Stimulated activated CD8-positive, alpha-beta memory T cell treated with anti-CD3 and anti-CD28 coated beads, Interleukin-7, amount 100 ng/mL, for 1 hour (primary cell): ENCODE measurements at places on chromosomes 12 and 14.

DNA sequence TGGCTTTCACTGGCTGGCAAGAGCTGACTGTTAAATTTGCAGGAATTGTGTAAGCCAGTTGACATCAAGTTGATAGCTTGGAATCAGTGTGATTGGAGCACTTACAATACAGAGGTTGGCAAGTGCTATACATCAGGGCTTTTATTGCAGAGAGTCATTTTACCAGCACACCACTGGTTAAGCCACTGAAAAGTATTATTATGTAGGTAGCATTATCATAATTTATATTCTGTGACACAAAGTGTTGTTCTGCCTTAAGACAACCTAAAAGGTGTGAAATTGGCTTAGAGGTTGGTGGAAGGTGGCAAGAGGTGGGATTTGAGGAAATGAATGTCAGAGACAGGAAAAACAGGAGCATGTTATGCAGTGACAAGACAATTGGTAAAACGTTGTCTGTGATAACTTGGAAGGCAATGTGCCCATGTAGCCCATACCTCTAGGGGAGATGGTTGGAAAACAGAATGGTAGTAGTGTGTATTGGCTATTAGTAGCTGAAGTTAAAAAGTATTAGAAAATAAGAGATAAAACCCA, 172.9 kb upstream of the PRICKLE1 start:
- DNase-seq: no peak

DNA sequence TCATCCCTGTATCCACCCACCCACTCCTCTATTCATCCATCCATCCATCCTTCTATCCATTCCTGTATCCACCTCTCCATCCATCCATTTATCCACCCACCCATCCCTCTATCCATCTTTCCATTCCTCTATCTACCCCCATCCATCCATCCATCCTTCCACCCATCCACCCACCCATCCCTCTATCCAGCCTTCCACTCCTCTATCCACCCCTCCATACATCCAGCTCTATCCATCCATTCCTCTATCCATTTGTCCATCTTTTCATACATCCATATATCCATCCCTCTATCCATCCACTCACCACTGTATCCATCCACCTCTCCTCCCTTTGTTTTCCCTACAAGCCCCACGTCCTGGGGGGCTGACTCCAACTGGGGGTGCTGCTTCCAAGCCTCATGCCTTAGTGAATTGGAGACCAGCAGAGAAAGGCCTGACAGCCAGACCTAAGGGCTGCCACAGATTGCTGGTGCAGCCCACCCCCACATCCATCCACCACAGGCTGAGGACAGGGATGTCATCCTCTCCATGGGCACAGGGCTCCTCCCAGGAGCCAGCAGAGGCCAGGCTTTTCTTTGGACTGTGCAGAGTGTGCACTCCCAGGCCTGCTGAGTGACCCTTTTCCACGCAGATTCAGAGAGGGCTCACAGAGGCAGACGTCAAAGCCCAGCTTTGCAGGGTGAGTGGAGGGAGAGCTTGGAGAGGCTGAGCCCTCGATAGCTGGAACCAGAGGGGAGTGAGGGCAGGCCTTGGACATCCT, 18.9 kb upstream of the GPR132 start:
- DNase-seq: no peak

DNA sequence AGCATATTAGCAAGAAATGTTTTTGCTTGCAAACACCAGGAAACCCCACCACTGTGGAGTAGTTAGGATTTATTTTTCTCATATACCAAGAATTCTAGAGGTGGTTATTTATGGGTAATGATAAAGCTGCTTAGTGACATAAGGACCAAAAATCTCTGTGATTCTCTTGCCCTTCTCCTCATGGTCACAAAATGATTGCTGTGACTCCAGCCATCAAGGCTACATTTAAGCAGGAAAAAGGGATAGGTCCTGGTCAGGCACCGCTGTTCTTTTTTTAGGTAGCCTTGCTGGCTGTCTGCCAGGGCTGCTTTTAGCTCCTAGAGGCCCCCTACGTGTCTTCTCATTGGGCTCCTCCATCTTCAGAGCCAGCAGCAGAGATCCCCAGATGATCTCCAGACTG, 104.2 kb downstream of the AACS start:
- no peak for DNase-seq

DNA sequence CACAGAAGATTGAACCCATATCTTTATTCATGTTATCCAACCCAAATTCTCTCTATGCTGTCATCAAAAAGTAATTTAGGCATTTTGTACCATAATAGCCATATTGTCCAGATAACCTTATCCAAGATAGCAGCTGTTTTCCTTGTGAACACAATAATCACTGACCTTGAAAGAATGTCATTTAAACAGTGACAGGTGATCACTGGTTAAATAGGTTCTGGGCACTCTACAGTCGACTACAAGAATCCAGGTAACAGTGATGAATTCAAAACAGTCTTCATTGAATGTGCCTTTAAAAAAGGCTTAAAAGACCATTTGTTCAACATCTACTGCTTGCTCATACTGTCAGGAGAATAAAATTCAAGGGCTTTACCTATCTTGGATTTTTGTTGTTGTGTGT, 4.6 kb upstream of the SPX start:
- DNase-seq: no peak

GRCh38 chr14:73428353-73428824, 30.0 kb downstream of the NUMB start:
- DNase-seq: no peak

DNA sequence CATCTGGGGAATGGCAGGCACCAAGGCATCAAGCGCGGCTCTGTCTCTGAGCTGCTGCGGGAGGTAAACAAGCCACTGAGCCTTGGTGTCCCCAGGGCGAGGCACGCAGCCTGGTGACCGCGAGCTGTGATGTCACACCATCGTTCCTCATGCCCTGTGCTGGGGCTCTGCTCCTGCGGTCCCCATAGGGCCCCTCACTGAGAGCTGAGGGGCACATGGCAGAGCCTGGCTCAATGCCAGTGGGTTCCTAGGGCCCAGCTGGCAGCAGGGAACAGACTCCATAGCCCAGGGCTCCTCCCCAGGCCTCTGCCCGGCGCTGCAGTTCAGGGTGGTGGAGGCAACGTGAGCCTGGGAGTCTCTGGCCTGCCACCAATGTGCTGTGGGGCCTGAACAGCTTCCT, 22.6 kb downstream of the CHGA start:
- DNase-seq: no peak

- DNase-seq: no peak
Observed at GRCh38 chr14:56964895-56965294, 154.6 kb upstream of the OTX2 start.

DNA sequence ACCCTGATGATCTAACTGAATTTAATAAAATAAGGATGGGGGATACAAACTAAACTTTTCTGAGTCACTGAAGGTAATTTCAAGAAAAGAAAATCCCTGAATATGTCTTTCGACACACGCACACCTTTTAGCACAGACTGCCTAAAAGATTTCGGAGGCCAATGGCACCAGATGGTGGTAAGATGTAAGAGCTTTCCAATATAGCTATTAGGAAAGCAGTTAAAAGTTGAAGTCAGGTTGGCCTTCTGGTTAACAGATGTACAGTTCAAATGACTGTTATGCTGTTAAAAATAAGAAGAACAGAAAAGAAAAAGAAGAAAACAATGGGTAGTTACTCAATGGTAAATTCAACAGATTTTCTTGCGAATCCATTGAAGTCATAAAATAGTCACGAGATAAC, 80.7 kb upstream of the KRR1 start:
- DNase-seq: no peak

DNA sequence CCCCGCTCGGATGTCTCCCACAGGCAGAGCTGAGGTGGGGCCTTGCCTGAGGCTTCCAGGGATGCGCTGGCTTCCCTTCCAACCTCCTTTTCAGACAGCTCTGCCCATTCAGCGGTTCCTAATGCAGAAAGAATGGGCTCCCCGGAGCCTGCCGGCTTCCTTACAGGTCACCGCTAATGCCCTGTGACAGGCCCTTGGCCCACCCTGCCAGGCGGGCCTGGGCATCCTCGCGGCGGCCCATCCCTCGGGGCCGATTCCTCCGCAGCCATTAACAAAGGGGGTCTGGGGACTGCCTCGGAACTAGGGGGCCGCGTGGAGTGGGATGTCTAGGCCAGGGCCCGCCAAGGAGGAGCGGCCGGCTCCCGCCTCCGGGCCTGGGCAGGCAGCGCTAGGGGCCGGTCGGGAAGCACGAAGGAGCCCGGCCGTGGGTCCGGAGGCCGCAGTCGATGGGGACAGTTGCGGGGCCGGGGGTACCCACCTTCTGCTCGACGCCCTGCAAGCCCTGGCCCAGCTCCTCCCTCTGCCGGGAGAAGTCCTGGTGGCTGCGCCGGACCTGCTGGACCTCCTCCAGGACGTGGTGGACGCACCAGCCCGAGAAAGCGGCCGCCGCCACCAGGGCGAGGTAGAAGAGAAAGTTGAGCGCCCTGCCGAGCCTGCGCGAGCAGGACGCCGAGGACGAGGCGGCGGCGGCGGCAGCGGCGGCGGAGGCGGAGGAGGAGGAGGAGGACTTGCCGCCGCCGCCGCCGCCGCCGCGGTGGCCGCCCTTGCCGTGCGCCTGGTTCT, 738 bp downstream of the CKAP4 start:
- no peak for DNase-seq

DNA sequence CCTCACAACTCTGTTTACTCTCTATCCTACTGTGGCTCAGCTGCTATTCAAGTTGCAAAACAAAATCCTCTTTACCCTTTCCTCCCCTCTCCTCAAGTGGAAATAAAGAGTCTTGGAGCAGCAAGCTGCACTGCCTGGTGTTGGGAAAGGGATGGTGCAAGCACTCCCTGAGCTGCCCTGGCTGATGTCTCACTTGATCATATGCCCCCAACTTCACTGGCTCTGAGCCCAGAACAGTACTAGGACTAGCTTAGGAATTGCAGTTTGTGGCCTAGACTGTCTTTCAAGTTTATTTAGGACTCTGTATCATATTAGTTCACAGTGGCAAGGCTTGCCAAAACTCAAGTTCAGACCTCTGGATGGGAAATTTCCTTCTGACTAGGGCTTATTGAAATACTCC, 1683.8 kb upstream of the SEL1L start:
- no peak for DNase-seq

DNA sequence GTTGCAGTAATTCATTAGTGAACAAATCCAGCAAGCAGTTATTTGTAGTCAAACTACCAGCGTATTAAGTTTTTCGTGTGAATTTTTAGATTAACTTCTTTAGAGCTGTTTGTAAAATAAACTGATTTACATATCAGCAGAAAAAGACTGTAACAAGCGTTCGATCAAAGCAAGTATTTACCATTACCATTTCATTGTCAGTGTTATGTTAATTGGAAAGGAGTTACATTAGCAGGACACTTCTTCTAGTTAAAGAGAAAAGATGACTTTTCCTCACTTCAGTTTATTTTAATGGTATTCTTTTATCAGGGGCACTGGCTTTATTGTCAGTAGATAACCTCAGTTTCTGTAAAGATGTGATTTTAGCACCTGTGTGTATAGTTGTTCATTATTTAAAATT, 151.1 kb upstream of the AEBP2 start:
- no peak for DNase-seq

GRCh38 chr12:102535306-102535705, 54.9 kb upstream of the IGF1 start:
- DNase-seq: no peak

GRCh38 chr12:47823422-47824086, 3.9 kb upstream of the HDAC7 start:
- no peak for DNase-seq

DNA sequence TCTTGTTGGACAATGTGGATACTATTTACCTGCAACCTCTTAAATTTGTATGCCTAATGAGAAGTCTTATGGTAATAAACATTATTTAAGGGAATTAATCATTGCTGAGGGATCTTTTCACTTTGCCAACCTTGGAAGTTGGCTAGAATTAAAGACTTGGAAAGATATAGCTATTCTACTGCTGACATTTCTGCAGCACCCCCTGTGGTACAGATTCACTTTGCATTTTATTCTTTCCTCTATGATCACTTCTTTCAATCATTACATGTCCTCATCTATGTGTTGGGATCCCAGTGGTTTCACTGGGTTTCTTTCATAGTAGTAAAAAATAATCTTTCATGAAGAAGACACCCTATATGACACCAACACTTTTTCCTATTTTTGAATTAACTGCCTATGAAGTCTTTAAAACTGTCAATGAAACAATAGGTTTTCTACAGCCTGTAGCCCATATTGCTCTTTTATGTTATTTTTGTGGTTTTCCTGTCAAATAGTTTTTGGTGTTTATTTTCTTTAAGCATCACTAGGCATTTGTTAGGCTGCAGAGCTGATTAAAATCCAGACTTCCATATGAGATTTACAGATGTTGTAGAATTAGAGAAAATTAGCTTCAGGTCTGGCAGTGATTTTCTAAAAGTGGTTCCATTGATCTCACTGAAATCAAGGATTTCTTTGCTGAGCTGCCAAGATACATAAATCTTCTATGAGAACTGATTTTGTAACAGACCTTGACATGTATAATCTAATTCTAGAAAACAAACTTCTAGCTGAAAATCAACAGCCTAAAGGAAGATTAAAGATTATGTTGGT, 256.1 kb downstream of the NAV3 start:
- no peak for DNase-seq

- no peak for DNase-seq
Observed at GRCh38 chr12:63294327-63294632, 143.3 kb upstream of the AVPR1A start.

DNA sequence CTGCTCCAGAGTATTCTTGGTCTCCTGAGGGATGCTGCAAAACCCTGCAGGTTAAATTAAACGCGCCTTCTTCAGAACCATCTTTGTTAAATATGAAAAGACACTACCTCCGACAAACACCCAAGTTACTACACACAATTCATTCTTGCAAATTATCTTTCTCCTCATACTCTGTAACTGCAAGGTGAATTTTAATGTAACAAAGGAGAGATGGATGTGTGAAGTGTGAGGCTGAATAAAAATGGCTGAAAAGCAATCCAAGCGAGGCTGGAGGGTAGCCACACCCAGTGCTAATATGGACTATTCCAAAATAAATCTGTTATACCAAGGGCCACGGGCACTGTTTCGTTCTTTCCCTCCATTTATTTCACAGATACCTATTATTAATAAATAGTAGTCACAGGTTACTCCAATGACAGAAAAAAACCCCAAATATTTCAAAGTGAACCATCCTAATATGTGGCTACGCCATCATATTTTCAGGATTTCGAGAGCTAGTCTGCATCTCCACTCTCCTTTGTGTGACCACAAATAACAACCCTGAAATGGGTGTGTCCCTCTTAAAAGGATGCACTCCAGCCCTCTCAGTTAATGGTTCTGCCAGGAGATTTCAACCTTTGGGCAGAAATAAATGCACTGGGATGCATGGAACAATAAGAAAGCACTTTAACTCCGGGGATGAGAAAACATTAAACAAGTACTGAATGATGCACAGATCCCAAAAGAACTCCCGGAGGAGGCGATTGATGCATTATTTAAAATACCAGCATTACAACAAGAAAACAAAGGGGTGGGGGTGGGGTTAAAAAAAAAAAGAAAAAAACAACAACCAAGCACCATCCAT, 53.1 kb upstream of the CCDC175 start:
- DNase-seq: no peak

GRCh38 chr12:28866296-28866695, 282.8 kb upstream of the FAR2 start:
- DNase-seq: no peak
